ENCODE measurements at places on chromosomes 2 and 18.

GRCh38 chr18:61308004-61308403, 25.2 kb upstream of the CDH20 start:
- no peak for DNase-seq

- DNase-seq: no peak
Observed at GRCh38 chr2:197450465-197450864, 2.9 kb upstream of the COQ10B start.

DNA sequence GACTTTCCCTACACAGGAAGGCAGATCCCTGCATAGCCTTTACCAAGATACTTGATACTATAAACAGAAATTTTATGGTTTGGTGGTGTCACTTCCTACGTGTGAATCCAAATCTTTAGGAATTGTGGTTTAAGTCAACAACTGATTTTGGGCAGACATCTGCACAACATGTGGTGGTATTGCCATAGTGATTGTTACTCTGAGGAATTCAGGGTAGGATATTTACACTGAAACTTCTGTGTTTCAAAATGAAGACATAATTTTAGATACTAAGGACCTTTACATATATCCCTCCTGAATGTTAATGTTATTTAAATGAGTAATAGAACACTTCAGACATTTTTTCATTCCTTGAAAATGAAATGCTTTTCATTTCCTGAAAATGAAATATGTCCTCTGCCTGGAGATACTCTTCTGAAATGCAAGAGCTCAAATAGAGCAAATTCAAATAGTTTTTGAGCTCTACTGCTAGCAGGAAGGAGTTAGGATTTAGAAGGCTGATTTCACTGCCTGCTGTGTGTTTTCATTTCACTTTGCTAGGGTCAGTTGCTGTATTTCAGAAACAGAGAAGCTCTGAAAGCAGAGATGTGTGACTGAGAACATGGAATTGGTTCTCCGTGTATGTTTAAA, 77.2 kb downstream of the MDH1 start:
- DNase-seq: peak; percentile 30

DNA sequence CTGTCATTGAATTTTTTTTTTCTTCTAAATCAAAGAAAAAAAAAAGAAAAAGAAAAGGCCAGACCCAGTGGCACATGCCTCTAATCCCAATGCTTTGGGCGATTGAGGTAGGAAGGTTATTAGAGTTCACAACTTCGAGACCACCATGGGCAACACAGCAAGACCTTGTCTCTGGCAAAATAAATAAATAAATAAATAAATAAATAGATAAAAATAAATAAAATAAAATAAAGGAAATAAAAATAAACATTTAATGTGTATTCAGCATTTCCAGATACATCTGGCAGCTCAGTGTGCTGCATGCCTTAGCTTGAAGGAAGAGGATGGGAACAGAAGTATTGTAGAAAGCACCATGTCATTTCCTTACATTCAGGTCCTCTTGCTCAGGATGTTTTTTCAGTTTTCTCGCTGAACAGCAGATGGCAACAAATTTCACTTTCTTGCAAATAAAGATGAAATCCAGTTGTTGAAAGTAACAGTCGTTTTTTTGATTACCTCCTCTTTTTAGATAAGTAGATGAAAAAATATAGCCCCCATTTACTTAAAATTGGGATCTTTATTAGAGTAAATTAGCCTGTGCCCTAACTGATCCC, 25.7 kb upstream of the FAM178B start:
- no peak for DNase-seq

GRCh38 chr2:25460261-25460905, 118.7 kb upstream of the DNMT3A start:
- no peak for DNase-seq
